Uterus (tissue), 4 donors: ENCODE measurements at places on chromosomes 1 and 21.
A peak's percentile ranks its signal among the peaks of the same experiment; 100 is the strongest.

DNA sequence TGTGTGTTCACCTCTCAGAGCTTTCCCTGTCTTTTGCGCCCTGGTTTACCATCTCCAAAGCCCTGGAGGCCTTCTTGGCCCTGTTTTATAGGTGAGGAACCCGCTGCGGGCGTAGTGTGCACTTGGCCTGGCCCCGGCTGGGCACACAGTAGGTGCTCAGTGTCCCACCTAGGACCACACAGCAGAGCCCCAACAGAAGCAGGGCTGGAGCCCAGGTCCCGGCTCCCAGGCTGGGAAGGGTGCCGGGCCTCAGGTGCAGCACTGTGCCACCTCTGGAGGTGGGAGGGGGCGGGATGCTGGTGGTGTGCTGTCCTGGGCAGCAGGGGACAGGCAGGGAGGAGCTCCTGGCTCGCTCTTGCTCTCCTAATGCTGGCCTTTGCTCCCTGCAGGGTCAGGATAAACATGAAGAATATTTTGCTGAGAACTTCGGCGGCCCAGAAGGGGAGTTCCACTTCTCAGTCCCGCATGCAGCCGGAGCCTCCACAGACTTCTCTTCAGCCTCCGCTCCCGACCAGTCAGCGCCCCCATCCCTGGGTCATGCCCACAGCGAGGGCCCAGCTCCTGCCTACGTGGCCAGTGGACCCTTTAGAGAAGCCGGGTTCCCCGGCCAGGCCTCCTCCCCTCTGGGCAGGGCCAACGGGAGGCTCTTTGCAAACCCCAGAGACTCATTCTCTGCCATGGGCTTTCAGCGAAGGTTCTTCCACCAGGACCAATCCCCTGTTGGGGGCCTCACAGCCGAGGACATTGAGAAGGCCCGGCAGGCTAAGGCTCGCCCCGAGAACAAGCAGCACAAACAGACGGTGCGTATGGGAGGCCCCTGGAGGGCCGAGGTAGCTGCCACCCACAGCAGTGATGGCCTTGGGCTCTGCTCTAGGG lies 24.8 kb downstream of the COQ8A start:
- no peak overlapping the region for H3K4me3 ChIP-seq
- no peaks in the 10 kb centered on the region for H3K36me3 ChIP-seq
- no peaks in the 10 kb centered on the region for H3K4me1 ChIP-seq

DNA sequence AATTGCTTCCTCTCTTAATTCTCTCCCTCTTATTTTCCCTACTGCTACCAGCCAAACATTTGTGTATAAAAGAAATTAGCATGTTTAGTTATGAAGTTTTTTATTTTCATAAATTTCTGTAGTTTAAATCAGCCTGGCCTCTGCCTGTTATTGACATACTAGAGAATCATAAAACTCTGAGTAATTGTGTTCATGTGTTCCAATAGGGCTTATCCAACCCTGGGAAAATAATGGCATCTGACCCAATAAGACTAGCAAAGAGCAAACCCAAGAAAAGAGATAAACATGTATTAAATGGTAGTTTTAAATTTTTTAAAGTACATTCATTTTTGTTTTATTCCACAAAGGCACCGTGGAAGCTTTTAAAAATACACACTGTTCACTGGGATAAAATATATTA lies 404.3 kb downstream of the HLX start:
- no peaks in the 10 kb centered on the region for H3K36me3 ChIP-seq
- H3K4me3 ChIP-seq, result no peak overlapping the region
- H3K27ac ChIP-seq, result no peak overlapping the region

DNA sequence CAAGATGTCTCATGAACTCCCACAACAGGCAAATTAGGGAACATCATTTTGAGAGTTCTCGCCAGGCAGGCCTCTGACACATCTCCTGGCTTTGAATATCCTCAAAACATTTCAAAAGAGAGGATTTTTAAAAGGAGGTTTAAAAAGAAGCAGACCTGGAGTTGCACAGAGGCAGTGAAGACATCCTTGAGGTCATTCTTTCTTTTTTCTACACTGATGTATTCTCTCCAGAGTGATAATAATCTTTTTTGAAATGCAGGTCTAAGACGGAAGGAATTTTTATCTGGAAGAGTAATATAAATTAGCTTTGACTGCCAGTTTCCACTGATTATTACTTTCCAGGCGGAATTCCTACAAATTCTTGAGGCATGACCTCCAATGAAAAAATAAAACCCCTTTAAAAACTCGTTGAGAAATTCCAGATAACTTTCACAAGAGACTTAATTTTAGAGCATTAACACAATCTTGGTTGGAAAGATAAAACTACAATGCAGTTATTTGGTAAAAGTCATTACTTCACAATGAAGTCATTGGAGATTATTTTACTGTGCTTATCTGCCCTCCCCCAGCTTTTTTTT lies 125.0 kb downstream of the LYPLAL1 start:
- H3K4me3 ChIP-seq, result no peak overlapping the region
- H3K36me3 ChIP-seq, result no peaks in the 10 kb centered on the region
- H3K4me1 ChIP-seq, result no peaks in the 10 kb centered on the region

DNA sequence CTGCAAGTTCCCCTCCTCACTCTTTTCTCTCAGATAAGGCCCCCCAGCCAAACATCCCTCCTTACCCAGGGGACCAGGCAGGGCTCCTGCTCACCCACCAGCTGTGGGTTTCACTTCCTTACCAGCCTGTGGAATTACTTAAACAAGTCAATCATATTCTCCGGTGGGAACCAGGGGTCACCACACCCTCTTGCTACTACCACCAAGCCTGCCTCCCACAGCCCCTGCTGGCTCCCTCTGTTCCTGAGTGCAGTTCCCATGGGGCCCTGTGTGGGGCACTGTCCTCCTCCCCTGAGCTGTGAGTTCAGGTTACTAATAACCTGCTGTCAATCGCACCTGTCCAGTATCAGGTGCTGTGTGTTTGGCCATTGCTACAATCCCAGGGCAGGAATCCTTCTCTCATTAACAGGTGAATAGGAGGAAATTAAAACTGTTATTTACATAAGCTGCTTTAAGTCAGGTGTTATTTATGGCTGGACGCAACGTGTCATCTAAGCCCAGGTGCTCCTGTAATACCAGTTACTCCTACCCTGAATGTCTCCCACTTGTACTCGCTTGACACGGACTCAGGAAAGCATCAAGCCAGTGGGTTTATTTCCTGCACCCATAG lies 53.1 kb upstream of the LBR start:
- no peaks in the 10 kb centered on the region for H3K4me1 ChIP-seq
- no peak overlapping the region for H3K27ac ChIP-seq
- H3K4me3 ChIP-seq, result no peak overlapping the region
- DNase-seq, result no peak
- H3K27me3 ChIP-seq, result no peaks in the 10 kb centered on the region

DNA sequence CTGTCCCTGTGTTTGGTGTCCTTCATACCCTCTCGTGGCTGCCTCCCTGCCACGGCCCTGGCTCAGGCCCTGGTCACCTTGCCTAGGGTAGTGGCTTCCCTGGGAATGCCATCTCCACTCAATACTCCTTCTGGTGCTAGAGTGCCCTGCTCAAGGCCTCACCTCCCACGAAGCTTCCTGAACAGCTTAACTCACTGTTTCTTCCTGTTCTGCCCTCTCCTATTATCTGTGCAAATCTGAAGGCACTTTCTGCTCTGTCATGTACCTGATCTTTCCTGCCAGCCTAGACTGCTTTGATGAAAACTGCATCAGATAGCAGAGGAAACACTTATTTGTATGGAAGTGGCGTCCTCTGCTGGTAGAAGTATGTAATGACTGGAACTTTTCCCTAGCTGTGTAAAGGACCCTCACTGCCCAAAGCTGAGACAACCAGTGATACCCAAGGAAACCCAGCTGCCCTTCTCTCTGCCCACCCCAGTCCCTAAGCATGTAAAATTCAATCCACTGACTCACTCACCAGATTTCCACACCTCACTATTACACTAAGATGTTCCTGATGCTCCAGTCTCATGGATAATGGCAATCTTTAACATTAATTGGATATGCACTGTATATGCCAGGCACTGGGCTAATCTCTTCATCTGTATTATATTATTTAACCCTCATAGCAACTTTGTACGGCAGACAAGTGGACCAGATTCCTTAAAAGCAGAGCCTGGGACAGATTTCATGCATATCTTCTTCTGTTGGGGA lies 36.2 kb upstream of the BTG2 start:
- H3K4me3 ChIP-seq, result no peak overlapping the region
- peaks cover 10% of the 10 kb centered on the region for H3K4me1 ChIP-seq
- peak; percentile 55 for DNase-seq
- H3K27me3 ChIP-seq, result no peaks in the 10 kb centered on the region
